K562 (cell line): ENCODE measurements at places on chromosomes 4 and X. TPM values are rescaled to one million over a fixed set of nuclear protein-coding genes. Genes with fewer than 3 reads are reported as not detected.

The FAM47A gene
- not detected in 2 replicates for total RNA-seq

The TCEANC gene
- total RNA-seq = 1.5 and 1.9 TPM in 2 replicates

DNA sequence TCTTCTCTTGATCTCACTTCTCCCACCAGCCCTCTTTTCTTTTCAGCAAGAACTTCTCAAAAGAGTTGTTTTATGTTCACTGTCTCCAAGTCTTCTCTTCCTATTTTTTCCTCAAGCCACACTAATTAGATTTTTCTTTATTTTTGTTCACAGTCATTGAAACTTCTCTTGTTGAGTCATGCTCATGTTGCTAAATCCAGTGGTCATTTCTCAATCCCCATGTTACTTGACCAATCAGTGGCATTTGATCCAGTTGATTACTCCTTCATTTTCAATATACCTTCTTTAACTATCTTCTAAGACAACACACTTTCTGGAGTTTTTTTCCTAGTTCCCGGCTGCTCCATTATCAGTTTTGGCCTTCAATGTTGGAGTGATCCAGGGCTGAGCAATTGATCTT is 103.1 kb upstream of the LSM6 start:
- no peak for DNase-seq

- no peak for DNase-seq
Measured at GRCh38 chr4:38735870-38736269, 46.9 kb downstream of the TLR10 start.

DNA sequence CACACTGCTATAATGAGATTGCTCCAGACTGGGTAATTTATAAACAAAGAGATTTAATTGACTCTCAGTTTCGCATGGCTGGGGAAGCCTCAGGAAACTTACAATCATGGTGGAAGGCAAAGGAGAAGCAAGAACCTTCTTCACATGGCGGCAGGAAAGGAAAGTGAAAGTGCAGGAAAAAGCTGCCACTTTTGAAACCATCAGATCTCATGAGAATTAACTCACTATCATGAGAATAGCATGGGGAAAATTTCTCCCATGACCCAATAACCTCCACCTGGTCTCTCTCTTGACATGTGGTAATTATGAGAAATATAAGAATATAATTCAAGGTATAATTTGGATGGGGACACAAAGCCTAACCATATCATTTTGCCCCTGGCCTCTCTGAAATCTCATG is 884.2 kb downstream of the GLUD2 start:
- no peak for DNase-seq

The XAGE2 gene
- not detected in 2 replicates for total RNA-seq

The SYNPO2 gene
- total RNA-seq = 0.13 and 0.18 TPM in 2 replicates

The HNRNPD gene
- total RNA-seq = 346 and 422 TPM in 2 replicates

- DNase-seq = no peak
Measured at GRCh38 chrX:148380650-148381561, 119.5 kb upstream of the AFF2 start.

DNA sequence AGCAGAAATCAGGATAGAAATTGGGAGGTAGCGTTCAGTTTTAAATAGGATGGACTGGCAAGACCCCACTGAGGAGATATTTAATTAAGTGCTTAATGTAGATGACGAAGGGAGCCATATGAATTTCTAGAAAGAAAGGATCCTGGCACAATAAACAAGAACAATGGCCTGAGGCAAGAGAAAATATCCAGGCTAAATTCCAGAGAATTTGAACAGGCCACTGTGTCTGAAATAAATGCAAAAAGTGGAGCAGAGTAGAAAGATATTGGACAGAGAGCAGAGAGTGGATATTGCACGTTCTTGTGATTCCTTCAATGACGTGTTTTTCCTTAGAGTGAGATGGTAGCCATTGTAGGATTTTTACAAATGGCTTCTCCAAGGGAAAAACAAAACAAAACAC is 1504.8 kb downstream of the C4orf33 start:
- no peak for DNase-seq

DNA sequence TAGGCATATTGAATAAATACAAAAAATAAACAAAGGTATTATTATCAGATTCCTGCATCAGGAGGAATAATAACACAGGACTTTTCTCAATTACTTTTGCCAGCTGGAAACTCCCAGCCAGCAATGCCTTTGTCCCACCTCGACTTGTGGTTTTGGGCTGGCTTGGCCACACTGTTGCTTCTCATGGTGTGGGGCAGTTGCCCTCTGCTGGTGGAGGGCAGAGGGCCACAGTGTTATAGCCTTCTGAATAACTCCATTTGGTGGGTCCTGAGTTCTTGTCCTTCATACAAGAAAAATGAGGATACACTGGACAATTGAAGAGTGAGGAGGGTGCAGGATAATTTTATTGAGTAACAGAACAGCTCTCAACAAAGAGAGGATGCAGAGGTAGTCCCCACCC is 1206.0 kb upstream of the ADGRL3 start:
- no peak for DNase-seq

DNA sequence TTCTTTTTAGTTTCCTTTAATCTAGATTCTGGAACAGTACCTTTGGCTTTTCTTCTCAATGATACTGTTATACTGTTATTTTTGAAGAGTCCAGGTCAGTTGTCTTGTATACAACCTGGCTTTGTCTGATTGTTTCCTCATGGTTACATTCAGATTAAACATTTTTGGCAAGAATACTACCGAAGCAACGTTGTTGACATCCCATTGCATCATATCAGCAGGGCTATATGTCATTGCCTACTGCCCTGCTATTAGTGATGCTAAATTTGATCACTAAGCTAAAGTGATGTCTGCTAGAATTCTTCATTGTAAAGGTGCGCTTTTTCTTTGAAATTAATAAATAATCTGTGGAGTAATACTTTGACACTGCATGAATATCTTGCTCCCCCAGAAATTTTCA is 5.8 kb upstream of the ATP1B4 start:
- no peak for DNase-seq

The AKAP4 gene
- 0.11 and 0.16 TPM in 2 replicates for total RNA-seq

DNA sequence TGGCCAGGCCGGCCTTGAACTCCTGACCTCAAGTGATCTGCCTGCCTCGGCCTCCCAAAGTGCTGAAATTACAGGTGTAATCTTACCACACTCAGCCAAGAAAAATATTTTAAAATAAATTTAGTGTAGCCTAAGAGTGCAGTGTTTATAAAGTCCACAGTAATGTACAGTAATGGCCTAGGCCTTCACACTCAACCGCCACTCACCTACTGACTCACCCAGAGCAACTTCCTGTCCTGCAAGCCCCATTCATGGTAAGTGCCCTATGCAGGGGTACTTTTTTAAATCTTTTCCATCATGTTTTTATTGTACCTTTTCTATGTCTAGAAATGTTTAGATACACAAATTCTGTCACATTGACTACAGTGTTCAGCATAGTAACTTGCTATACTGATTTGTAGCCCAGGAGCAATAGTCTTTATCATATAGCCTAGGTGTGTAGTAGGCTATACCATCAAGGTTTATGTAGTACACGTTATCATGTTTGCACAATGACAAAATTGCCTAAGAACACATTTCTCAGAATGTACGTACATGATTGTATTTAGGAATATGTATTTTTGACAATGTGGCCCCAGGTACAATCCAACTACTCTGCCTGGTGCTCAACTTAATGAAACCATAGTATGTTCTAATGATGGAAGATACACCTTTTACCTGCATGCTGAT is 455.2 kb downstream of the PCDH7 start:
- no peak for DNase-seq

The TENM3 gene
- 0.02 and 0.04 TPM in 2 replicates for total RNA-seq

The NAP1L3 gene
- total RNA-seq = not detected in 2 replicates

GRCh38 chr4:76213415-76214176 is at the start of gene SCARB2:
TSS of gene SCARB2 (minus strand) at chr4:76213824. CDS start at chr4:76213543, 281 bp downstream.
- peak; percentile 81 for DNase-seq

- peak; percentile 91 for DNase-seq
Measured at GRCh38 chrX:53281321-53281822, at the start of gene IQSEC2. TSS of gene IQSEC2 (minus strand) at chrX:53281584.

DNA sequence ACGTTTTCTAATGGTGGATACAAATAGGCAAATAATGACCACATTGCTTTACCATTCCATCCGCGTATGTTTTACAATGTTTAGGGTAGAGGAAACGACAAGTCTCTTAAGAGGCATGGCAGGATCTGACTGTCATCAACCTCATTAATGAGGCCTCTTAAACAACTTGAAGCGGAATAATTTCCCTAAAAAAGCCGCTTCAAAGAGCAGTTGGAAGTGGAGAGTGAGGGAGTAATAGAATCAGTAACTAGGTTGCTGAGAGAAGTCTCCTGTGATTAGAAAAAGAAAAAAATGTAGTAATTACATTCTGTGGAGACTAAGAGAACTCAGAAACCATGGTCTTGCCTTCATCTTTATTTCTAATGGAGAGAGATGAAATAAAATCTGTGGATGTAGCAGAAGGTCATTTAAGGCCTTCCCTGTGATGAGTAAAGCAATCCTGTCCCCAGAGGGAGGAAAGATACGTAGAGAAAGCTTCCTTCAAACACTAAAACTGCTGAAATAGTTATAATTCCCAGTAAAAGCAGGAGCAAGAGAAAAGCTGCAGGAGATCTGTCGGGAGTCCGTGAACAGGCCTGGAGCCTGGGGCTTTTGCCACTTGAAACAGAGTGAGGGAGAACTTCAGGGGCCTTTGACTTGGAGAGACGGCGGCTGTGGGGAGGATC is 11.1 kb upstream of the SEPSECS start:
- DNase-seq = no peak

GRCh38 chrX:7996414-7996813 is 69.2 kb upstream of the PNPLA4 start:
- peak; percentile 43 for DNase-seq

- DNase-seq = no peak
Measured at GRCh38 chr4:1204286-1204827, 32.0 kb upstream of the SPON2 start.

The ENPP6 gene
- not detected in 2 replicates for total RNA-seq

The UGT2A1 gene
- not detected in 2 replicates for total RNA-seq

DNA sequence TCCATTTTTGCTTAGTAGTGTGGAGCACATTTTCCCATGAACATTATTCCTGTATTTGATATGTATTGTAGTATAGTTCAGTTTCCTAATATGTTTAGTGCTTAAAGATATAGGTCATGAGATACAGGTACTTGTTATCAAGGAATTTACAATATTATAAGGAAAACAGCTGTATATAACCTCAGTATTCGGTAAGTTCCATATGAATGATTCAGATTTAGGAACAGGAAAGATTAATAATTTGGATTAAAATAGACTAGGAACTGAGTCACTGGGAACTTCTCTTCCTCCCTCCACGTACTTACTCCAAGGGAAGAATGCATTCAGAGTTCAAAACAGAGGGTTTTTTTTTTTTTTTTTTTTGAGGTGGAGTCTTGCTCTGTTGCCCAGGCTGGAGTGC is 20.0 kb downstream of the DIAPH2 start:
- DNase-seq = no peak

DNA sequence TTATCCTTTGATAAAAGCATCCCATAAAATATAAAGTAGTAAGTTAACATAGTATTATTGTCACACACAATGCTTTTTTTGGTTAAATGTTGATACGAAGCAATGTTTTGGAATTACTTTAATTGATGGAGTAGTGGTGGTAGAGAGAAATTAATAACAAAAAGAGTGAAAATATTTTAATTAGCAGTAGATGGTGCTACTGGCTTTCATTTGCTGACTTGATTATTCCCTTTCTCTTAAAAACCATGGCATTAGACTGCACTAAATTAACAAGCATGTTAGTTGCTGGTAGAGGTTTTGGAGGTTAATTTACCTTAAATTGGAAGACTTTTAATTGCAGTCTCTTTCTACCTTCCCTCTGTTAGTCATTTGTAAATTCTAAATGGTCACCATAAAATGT is 8.9 kb upstream of the DCK start:
- no peak for DNase-seq

DNA sequence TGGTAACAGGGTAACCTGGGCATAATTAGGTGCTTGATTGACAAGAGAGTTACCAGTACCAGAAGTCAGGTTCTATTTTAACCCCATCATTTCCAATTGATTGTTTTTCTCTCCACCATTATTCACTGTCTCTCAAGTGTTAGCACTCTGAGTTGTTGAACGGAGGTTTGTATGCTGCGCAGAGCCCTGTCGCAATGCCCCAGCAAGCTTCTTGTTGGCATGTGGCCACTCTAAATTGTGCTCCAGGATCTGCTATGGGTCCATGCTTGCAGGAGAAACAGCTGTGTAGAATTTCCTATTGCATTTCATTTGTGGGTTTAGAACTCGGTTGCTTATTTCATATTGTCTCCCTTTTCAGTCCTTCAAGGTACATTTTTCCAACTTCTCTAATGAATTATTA is 98.2 kb downstream of the KLHL8 start:
- DNase-seq = no peak

DNA sequence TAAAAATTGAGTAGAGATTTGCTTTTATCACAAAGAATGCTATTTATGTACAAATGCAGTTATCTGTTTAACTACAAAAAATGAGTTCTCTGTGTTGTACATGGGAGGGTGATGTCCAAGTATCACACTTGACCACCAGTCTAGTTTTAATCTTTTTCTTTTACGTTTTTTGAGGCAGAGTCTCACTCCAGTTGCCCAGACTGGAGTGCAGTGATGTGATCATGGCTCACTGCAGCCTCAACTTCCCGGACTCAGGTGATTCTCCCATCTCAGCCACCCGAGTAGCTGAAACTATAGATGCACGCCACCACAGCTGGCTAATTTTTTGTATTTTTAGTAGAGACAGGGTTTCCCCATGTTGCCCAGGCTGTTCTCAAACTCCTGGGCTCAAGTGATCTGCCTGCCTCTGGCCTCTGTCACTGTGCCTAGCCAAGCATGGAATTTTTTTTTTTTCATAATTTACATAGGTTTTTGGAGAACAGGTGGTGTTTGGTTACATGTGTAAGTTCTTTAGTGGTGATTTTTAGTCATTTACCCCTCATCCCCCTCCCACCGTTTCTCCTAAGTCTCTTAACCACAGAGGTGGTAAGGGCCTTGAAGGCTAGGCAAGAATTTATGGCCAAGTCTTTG is 47.9 kb upstream of the RPA4 start:
- no peak for DNase-seq

DNA sequence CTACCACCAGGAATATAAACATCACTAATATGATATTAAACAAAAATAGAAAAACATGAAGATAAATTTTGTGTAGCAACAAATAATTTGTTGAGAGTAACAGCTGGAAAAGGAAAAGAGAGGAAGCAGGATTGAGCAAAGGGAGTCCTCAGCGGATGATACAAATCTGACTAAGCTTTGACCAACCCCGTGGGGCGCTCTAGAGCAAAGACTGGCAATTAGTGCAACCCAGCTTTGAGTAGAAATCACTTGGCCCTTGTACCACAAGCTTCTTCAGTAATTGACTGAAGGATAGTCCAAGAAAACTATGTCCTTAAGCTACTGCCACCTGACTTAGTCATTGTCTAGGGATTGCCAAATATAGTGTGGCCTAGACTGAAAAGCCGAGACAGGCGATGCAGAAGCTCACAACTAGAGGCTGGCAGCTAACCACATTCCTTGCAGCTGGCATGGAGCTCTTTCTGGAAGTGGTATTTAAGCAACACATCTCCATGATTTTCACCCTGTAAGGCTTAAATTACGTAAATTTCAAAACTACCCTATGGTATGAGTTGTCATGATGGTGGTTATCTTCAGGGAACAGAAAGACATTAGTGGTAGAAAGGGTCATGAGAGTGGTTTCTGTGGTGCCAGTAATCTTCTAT is 396.0 kb downstream of the PDGFC start:
- DNase-seq = no peak
